ENCODE measurements at places on chromosomes 7 and 10. TPM values are rescaled to one million over a fixed set of nuclear protein-coding genes. Genes with fewer than 3 reads are reported as not detected.
A peak's percentile ranks its signal among the peaks of the same experiment; 100 is the strongest.

- DNase-seq: peak; percentile 90
Observed at GRCh38 chr10:79139124-79139835, 70.5 kb downstream of the ZMIZ1 start.

GRCh38 chr7:47326220-47326619 lies 255.7 kb downstream of the TNS3 start:
- no peak for DNase-seq

Gene NEUROD6
- total RNA-seq: not detected

DNA sequence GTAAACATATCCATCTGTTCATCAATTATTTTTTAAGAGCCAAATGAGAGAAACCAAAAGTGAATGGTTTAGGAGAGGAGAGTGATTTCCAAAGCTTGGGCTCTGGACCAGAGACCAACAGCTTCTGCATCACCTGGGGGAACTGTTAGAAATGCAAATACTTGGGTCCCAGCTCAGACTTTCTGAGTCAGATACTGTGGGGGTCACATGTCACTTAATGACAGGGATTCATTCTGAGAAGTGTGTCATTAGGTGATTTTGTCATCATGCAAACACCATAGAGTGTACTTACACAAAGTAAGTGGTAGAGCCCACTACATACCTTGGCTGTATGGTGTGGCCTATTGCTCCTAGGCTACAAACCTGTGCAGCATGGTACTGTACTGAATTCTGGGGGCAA lies 128.5 kb upstream of the PRR15 start:
- no peak for DNase-seq

DNA sequence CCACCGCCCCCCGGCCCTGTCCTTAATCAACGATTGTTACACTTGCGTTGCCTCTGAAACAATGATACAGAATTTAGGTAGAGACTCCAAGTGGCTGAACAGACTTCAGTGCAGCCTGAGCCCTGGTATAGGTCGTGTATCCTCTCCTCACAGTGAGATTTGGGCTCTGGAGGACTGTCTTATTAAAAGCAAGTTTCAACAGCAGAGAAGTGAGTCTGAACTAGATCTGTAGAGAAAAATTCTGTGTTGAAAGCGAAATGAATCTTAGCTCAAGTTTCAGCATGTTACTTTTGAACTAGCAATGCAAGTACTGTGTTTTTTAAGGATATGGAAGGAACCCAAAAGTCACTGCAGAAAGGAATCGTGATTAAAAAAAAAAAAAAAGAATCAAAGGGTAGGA lies 103.1 kb downstream of the HOXA1 start:
- no peak for DNase-seq

Gene ABI1
- total RNA-seq: 27.7 TPM

All from right atrium auricular region (tissue), 2 donors.